ENCODE measurements at places on chromosomes 13 and 19. TPM values are rescaled to one million over a fixed set of nuclear protein-coding genes. Genes with fewer than 3 reads are reported as not detected.

The KLK14 gene
- total RNA-seq: 1.6 TPM

The SIGLEC12 gene
- not detected for total RNA-seq

The SLC25A41 gene
- total RNA-seq: 3.4 TPM

- DNase-seq: no peak
These were observed 3.9 kb upstream of the B9D2 start for GRCh38 chr19:41367848-41368301.

- DNase-seq: no peak
These were observed 664 bp downstream of the MAST3 start for GRCh38 chr19:18097993-18098890.

All from dorsolateral prefrontal cortex (tissue), 122 donors.